ENCODE measurements at places on chromosomes 5 and 9.

DNA sequence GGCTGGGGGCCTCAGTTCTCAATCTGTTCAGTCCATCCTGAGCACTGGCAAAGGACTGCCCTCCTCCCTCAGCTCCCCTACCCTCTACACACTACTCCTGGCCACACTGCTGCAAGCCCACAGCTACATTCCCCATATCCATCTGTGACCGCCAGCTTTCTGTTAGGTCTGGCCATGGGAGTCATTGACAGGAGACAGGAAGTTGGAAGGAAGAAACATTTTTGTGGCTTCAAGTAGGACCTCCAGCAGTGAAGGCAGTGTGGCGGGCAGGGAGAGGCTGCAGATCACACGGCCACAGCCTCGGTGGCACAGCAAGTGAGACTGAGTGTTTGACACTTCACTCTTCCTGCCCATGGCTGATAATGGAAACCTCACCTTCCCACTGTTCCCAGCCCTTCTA lies 55.9 kb downstream of the SECISBP2 start:
- DNase-seq: no peak

- no peak for DNase-seq
Measured at GRCh38 chr5:178673801-178674295, 47.0 kb upstream of the CLK4 start.

DNA sequence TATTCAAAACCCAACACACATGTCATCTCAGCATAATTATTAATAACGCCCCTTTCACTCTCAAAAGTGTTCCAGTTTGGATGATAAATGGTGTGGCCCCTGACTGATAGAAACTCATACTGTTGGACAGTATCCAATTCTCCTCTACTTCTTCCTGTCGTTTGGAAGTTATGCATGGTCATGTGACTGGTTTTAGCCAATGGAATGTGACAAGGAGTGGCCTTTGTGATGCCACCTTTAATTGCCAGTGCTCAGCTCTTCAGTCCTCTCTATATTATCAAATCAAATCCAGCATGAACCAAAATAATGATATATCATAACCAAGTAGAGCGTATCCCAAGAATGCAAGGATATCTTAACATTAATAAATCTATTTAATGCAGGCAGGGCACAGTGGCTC lies 117.8 kb upstream of the SPIN1 start:
- no peak for DNase-seq

DNA sequence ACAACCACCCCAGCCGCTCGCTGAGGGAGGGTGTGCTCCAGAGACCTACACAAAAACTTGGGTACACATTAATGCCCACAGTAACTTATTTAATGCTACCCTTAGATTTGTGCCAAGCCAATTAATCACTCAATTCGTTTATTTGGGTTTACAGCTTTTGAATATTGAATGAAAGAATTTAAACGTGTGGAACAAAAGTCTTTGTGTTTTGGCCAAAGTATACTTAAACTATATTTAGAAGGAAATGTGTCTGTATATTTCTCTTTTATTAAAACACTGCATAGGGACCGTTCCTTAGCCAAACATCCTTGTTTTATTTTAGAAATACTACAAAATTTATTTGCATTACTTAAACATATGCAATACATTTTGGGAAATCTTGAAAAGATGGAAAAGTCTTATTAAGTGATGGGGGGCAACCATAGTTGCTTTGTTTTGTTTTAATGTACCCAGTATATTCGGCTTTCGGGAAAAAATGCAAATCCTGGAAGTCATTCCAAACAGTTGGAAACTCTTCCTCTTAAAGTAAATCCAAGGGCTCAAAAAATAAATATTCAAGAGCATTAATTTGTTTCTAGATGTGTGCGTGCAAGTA lies 11.8 kb downstream of the ZNF608 start:
- DNase-seq: no peak

GRCh38 chr5:138748630-138749081 lies 4.6 kb upstream of the CTNNA1 start:
- DNase-seq: no peak

Measured in OCI-M1 (cell line).